ENCODE measurements at places on chromosomes 1 and 21. TPM values are rescaled to one million over a fixed set of nuclear protein-coding genes. Genes with fewer than 3 reads are reported as not detected.

DNA sequence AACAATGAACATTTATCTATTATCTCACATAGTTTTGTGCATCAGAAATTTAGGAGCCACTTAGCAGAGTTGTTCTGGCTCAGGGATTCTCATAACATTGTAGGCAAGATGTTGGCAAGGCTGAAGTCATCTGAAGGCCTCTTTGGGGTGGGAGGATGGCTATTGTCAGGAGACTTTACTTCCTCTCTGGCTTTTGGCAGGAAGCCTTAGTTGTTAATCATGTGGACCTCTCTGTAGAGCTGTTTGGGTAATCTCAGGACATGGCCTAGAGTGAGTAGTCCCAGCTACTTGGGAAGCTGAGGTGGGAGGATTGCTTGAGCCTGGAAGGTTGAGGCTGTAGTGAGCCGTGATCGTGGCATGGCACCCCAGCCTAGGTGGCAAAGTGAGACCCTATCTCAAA, 40.2 kb downstream of the RASAL2 start:
- DNase-seq: no peak

DNA sequence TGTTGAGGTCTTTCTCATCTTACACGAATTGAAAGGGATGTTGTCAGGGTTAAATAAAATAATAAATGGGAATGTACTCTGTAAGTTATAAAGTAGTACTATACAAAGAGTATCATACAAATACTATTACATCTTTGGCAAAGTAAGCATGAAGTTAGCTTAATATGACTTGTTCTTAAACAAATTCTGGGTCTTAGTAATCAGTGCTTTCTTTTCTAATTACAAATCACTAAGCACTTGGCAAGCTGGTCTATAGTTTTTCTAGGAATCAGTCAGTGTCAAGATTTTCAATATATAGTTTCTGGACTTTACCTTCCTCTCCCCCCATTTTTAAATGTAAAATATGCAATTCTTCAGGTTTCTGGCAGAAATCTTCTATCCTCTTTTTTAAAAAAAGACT, 6.9 kb downstream of the LYST start:
- DNase-seq: no peak

DNA sequence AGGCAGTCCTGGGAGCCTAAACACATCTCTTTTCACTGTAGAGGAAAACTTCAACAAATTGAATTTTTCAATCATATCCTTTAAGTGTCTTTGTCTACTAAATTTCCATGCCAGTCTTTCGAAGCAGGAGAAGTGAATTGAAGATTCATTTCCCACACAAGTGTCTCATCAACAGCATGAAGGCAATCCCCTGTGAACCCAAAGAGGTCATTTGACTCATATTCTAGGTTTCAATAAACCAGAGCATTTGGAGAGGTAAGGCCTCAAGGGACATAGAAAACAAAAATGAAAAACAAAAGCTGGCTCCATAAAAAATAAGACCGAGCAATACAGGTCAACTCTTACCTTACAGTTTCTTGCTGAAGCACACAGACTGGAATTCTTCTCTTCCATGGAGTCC, 94.1 kb upstream of the ATP1B1 start:
- DNase-seq: no peak

DNA sequence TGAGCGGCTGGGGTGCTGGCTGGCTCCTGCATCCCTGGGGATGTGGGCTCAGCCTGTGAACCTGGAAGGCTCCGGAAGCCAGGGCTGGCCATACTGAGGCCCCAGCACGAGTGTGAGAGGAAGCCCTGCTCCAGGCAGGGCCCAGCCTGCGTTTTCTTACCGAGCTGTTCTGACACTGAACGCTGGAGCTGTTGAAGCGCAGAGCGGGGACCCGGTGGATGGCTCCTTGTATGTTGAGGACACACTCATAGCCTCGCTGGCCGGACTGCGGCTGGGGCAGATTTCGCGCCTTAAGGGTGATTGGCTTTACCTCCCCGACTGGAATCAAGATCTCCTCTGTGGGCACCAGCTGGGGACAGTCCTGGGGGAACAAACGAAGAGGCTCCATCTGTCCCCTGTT, 160.0 kb downstream of the PLXNA2 start:
- no peak for DNase-seq

GRCh38 chr1:202680586-202681352, 29.5 kb downstream of the SYT2 start:
- DNase-seq: no peak

- no peak for DNase-seq
Observed at GRCh38 chr1:208603721-208604120, 359.5 kb upstream of the PLXNA2 start.

DNA sequence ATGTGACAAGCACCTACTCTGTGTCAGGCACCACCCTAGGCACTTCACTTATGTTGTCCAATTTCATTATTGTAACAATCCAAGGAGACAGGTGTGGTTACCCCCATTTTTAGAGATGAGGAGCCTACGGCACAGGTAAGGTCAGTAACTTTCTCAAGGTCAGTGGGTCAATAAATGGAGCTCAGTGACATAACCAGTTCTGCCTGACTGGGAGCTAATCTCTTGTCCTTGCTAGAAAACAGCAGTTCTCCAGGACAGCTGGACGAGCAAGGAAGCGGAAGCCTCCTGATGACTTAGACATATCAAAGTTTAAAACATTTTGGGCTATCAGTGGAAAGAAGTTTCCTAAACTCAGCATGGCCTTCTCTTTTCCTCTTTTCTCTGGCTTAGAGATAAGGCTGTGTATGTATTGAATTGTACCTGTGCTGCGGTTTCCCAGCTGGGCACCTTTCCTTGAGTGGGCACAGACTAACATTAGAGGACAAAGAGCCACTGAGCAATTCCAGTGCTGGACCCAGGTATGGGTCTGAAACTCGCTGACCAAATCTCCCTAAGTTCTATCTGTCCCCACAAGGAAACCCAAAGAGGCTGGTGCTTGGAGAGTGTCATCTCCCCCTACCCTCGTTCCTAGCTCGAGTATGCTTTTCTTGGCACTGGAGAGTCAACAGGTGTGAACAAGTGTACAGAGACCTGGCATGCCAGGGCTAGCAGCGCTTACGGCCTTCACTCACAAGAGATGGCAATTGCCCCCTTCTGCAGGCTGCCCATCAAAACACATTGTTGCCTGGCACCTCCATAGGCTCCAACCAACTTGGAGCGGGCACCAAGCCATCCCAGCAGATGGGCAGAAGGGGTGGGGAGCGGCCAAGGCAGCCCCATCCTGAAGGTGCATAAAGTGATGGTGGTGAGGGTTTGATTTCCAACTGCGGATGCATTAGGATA, 456.1 kb upstream of the PROX1 start:
- DNase-seq: no peak

DNA sequence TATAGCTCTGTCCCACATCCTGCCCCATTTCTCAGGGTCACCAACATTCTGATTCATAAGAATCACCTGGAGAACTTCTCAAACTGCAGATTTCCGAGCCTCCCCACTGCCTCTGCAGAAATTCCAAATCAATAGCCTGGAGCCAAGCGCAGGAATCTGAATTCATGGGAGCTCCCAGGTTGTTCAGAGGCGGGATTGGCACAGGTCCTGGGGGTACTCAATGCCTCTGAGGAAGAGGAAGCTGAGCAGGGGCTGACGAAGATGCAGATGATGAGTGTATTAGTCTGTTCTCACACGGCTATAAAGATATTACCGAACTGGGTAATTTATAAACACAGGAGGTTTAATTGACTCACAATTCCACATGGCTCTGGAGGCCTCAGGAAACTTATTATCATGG, 455.5 kb downstream of the MATN1 start:
- DNase-seq: no peak

GRCh38 chr1:113128116-113128515, 55.1 kb downstream of the LRIG2 start:
- DNase-seq: no peak

Gene TCP10L
- 0.58 TPM for total RNA-seq

Gene SYNC
- total RNA-seq: not detected

Gene MROH7
- total RNA-seq: 0.07 TPM

Gene PTPN22
- 64.1 TPM for total RNA-seq
